GM03348 (cell line): ENCODE measurements at places on chromosomes 1 and 21.

- DNase-seq = peak; percentile 29
Measured at GRCh38 chr1:23118957-23119792, 49.5 kb downstream of the LUZP1 start.

DNA sequence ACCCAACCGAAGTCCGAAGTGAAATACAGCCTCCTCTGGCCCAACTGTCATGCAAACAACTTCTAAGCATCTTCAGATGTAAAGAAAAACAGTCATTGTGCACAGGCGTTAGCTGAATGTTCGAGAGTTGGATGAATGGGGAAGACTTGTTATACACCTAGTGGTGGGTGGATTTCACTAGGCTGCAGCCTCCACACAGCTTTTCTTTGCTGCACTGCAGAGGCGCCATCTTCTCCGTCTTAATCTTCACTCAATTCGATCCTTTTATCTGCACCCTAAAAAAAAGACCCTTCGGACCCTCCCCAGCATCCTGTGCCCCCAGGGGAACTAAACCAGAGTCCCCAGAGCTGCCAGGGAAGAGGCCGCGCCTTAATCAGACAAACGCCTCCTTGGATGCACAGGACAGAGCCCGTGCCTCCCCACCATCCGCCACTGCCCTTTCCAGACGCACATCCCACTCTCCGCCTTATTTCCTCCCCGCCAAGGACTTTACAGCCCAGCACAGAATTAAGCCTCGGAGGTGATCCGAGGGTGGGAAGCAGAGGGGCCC lies 1.4 kb downstream of the APP start:
- peak; percentile 70 for DNase-seq

DNA sequence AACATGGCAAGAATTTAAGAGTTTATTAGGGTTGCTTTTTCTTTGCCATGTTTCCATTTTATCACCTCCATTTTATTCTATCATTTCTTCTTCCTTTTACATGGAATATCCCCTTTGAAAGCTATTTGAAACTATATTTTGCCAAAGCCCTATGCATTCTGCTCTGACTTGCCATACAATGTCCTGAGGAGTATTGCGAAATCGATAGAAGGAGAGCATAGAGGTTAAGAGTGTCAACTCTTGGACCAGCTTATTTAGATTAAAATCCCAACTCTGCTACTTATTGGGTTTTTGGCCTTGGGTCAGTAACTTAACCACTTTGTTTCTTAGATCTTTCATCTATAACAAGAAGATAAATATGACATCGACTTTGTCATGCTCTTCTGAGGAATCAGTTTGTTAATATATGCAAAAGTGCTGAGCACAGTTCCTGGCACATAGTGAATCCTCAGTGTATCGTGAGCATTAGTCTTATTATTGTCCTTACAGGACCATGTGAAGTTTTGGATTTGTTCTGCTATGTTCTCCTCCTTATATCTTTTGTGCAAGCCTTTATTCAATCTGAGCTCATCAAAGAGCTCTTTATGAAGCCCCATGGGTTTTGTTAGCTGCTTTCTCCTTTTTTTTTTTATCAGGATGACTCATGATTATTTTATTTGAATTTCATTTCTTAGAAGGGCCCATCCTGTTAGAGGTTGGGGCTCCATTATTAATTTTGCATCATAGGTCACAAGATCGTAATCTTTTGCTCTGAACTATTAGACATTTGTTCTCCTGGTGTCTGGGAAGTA lies 17.6 kb downstream of the ACKR1 start:
- no peak for DNase-seq

GRCh38 chr21:27653481-27653880 lies 686.6 kb upstream of the ADAMTS5 start:
- DNase-seq = no peak

DNA sequence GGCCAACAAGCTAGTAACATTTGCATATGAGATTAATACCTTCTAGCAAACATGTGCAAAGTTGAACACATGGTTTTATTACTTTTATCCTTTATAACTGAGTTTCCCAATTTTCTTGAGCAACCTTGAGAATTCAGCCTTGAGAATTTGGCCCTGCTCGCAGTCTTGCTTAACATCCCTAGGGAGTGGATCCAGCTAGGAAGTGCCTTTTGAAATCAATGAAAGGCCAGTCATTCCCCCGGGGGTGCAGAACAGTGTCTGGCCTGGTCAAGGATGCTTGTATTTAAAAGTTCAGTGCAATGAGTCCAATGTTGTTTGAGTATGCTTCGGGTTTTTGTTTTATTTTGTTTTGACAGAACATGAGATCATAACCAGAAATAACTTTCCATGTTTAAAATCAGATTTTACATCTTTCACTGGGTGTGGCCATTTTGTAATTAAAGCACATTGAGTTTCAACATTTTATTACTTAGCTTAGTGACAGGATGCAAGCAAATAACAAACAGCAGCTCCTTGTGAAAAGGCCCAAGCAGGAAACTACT lies 16.7 kb downstream of the PALMD start:
- DNase-seq = peak; percentile 84

GRCh38 chr1:221310180-221310579 lies 430.9 kb downstream of the HLX start:
- no peak for DNase-seq

DNA sequence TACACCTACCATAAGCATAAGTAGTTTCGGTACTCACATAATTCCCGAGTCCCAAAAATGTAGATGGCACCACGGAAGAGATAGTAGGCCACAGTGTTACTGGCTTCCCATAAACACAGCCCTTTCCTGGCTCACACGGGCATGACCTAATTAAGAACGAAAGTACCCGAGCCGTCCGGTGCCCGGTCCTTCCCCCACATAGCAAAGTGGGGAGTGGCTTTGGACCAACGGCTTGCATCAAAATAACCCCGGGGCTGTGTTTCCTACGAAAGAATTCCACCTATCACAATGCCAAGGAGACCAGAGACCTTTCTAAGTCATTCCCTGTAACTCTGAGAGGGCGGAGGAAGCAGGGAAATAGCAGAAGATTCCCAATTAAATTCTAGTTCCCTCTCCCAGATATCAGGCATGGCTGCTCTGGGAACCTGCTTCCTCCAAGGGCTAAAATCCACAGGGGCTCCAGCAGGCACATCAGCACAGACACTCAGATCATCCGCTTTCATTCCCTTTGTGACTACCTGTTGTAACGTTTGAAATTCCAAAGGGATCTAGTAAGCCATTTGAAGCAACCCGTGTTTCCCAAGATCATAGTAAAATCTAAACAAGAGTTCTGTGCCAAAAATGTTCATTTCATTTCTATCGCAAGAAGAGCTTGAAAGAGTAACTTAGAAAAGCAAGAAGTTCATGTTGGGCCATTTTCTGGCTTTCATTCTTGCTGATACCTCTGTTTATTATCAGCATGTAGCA lies at the start of gene TMPRSS3:
TSS of gene TMPRSS3 (minus strand) at position 148 of the 747 bp plus-strand sequence. CDS start 635 bp downstream, outside the sequence.
- no peak for DNase-seq
